ENCODE measurements at places on chromosomes 6 and 20. TPM values are rescaled to one million over a fixed set of nuclear protein-coding genes. Genes with fewer than 3 reads are reported as not detected.

RFX6 gene
- total RNA-seq: not detected

METTL24 gene
- total RNA-seq: 3.3 TPM

HTR1B gene
- total RNA-seq: 0.65 TPM

MOG gene
- total RNA-seq: not detected

DLK2 gene
- 0.93 TPM for total RNA-seq

BACH2 gene
- total RNA-seq: 5.6 TPM

IFT52 gene
- total RNA-seq: 19.4 TPM

SLC22A23 gene
- total RNA-seq: 25.7 TPM

CST11 gene
- total RNA-seq: not detected

ARMC12 gene
- total RNA-seq: 0.45 TPM

DST gene
- 337 TPM for total RNA-seq

Measured in left lung (tissue), 14 donors.